ENCODE measurements at places on chromosomes 4 and X. TPM values are rescaled to one million over a fixed set of nuclear protein-coding genes. Genes with fewer than 3 reads are reported as not detected.

- no peaks in the 10 kb centered on the region for H3K4me1 ChIP-seq
- no peak for DNase-seq
- H3K4me3 ChIP-seq, result no peak overlapping the region
- no peak overlapping the region for H3K27ac ChIP-seq
Measured at GRCh38 chrX:153206425-153207046, 27.5 kb downstream of the MAGEA1 start.

DNA sequence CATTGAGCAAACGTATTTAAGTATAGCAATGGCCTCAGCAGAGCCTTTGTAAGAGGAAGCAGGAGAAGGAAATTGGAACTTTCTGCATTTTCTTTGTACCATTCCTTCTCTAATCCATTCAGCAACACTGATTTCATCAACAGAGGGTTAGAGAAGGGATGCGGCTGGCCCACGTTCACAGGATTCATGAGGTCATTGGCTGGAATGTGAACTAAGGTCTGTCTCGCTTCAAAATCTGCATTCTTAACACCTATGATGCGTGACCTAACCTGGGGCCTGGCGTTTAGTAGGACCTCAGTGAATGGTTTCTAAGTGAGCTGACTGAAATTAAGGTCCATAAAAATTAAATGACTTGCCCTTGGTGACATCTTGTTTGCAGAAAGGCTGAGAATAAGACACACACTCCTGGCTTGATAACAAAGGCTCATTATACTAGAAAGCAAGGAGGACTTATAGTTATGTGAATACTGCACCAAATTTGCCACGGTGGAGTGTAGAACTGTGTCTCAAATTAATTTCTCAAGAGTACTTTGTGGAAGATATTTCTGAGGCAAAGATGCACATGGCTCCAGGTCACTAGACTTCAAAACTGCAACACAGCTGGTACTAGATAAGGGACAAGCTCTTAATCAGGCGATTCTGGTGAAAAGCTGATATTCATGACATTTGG, 25.4 kb downstream of the FGFBP1 start:
- no peaks in the 10 kb centered on the region for H3K36me3 ChIP-seq
- H3K27ac ChIP-seq, result peak overlapping the region; percentile 46
- DNase-seq, result no peak
- H3K4me3 ChIP-seq, result no peak overlapping the region

Gene TAF7L
- not detected for total RNA-seq

- no peaks in the 10 kb centered on the region for H3K36me3 ChIP-seq
- H3K27ac ChIP-seq, result no peak overlapping the region
- peaks cover 98% of the 10 kb centered on the region for H3K27me3 ChIP-seq
Measured at GRCh38 chr4:41750121-41750625, 1.6 kb upstream of the PHOX2B start.

DNA sequence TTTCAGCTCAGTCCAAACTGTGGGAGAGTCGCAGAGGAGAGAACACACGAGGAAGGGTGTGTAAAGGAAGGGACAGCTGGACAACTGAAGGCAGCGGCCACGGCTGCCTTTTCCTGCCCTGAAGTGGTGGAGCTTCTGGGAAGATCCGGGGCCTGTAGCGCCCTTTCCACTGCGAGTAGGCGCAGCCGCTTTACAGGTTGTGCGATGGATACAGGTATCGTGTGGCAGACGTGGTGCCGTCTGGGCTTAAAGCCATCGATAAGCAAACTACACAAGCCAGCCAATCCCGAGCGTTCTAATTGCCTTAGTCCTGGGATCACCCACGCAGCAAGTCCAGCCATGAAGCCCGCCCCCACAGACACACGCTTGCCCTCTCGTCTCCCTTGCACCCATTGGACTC, 15.4 kb downstream of the NKX6-1 start:
- DNase-seq, result no peak
- no peak overlapping the region for H3K27ac ChIP-seq
- H3K36me3 ChIP-seq, result no peaks in the 10 kb centered on the region
- peaks cover 7% of the 10 kb centered on the region for H3K4me1 ChIP-seq
- H3K4me3 ChIP-seq, result no peak overlapping the region

DNA sequence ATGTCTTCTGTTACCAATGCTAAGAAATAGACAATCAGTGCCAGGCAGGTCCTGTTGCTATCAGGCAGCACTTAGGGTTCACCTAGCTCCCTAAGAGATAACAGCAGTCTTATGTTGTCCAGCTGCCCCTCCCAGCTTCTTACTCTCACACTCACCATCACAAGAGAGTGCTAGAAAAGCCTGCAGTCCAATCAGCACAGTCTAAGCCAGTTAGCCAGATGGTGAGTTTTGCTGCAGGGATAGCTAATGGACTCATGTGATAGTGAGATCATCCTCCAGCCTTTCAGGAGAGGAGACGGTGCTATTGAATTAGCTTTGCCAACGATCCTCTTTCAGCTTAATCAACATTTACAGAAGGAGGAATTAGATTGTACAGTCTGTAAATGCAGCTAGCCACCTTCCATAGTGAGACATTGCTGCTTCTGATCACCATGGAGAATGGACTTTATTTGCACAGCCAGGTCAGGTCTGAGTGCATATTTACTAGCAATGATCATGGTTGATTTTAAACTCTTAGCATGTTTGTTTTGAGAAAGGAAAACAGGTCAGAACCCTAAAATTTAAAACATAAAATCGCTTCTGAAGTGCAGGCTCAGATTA, 438.3 kb downstream of the CENPC start:
- no peaks in the 10 kb centered on the region for H3K36me3 ChIP-seq
- no peaks in the 10 kb centered on the region for H3K4me1 ChIP-seq
- peak; percentile 41 for DNase-seq
- no peaks in the 10 kb centered on the region for H3K27me3 ChIP-seq
- H3K4me3 ChIP-seq, result no peak overlapping the region
- peak overlapping the region; percentile 29 for H3K27ac ChIP-seq

Gene SMIM10L2A
- 7.0 TPM for total RNA-seq

- no peaks in the 10 kb centered on the region for H3K36me3 ChIP-seq
- H3K27me3 ChIP-seq, result no peaks in the 10 kb centered on the region
- no peak overlapping the region for H3K27ac ChIP-seq
- DNase-seq, result no peak
Measured at GRCh38 chr4:39357002-39357401, 9.2 kb downstream of the RFC1 start.

Gene SERPINA7
- 43.1 TPM for total RNA-seq

Gene ZNF732
- total RNA-seq, result not detected

Gene SMIM43
- 0.08 TPM for total RNA-seq

DNA sequence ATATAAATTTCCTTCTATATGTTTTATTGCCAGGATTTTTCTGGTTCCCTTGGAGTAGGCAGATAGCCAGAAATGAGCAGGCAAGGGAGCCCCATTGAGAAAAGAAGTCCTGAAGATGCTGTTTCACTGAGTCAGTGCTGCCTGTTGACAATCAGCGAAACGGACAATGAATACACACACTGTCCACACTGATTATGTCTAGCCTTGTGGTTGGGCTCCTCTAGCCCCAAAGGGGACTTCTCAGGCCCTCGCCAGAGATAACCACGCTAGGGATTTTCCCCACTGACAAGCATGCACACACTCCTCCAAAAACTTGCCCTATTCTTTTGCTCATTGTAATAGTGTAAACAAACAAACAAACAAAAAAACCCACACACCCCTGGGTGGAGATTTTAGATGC, 369.3 kb downstream of the DMD start:
- no peaks in the 10 kb centered on the region for H3K27me3 ChIP-seq
- no peak overlapping the region for H3K4me3 ChIP-seq
- H3K27ac ChIP-seq, result no peak overlapping the region
- no peak for DNase-seq

Gene NALF2
- total RNA-seq, result 0.16 TPM

- no peaks in the 10 kb centered on the region for H3K36me3 ChIP-seq
- no peaks in the 10 kb centered on the region for H3K4me1 ChIP-seq
- H3K27ac ChIP-seq, result no peak overlapping the region
- H3K27me3 ChIP-seq, result no peaks in the 10 kb centered on the region
Measured at GRCh38 chr4:77992581-77992980, 64.5 kb upstream of the FRAS1 start.

DNA sequence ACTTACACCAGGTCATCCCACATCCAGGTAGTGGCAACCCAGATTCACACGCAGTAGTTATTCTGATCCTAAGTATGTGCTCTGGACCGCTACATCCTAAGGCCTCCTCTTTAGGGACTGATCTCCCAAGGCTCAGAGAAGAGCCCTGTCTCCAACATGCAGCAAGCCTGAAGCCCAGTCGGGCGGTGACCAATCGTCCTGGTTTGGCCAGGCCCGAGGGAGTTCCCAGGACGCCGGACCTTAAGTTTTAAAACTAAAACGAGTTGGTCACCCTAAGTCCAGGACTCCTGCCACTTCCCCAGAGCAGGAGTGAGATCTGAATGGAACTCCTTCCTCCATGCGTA, 385 bp downstream of the LYAR start:
- peaks cover 15% of the 10 kb centered on the region for H3K4me1 ChIP-seq
- peak overlapping the region; percentile 48 for H3K4me3 ChIP-seq
- H3K27me3 ChIP-seq, result no peaks in the 10 kb centered on the region
- DNase-seq, result no peak

DNA sequence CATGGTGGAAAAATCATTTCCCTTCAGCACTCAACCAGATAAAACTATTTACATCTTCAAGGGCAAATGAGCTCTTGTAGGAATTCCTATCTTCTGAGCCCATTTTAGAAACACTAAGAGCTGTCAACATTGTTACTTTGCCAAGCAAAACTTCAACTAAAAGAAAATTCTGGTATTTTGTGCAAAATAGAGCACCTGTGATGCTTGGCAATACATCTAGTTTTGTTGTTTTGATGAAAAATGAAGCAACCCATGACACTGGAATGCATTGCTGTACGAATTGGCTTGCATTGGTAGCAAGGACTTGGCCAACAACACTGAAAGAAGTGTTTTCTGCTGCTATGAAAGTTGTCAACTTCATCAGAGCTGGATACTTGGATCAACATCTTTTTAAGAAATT, 194.4 kb downstream of the COX18 start:
- H3K4me1 ChIP-seq, result no peaks in the 10 kb centered on the region
- no peaks in the 10 kb centered on the region for H3K27me3 ChIP-seq
- no peak overlapping the region for H3K27ac ChIP-seq

DNA sequence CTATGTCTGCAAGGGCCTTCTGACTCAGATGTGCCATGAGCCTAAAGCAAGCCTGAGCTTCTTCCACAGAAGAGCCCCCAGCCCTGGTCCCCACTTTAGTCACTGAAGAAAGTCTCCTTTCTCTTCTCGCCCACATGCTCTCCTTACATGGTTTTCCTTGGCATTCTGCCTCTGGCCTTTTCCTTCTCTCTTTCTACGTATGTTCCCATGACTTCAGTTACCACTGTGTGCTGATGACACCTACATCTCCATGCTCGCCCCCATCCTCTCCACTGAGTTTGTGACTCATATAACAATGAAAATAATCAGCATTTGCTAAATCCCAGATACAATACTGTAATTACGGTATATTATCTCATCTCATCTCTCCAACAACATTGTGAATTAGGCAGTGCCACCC, 149.3 kb downstream of the AMMECR1 start:
- H3K36me3 ChIP-seq, result no peaks in the 10 kb centered on the region
- no peak overlapping the region for H3K27ac ChIP-seq
- no peak overlapping the region for H3K4me3 ChIP-seq
- H3K4me1 ChIP-seq, result no peaks in the 10 kb centered on the region
- H3K27me3 ChIP-seq, result no peaks in the 10 kb centered on the region
- no peak for DNase-seq

Gene ADRA2C
- 4.9 TPM for total RNA-seq

- no peak overlapping the region for H3K27ac ChIP-seq
- no peak for DNase-seq
- H3K4me3 ChIP-seq, result no peak overlapping the region
- no peaks in the 10 kb centered on the region for H3K4me1 ChIP-seq
Measured at GRCh38 chr4:100366213-100366612, 151.6 kb downstream of the EMCN start.

Gene BTC
- 1.7 TPM for total RNA-seq

DNA sequence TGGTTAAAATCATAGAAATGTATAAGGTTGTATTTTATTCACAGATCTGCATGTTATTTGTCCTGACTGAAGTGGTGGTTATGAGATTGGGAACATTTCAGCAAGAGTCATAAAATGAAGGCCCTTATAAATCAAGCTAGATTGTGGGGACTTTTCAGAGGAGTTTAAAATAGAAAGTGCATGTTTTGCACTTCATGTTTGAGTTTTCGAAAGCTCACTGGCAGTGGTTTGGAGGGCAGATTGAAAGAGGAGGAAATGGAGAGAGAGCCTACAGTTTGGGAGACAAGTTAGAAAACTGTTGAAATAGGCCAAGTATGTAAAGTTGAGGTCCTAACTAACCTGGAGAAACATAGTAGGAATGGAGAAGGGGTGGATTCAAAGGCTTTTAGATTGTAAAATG, 124.9 kb downstream of the KDM6A start:
- no peak overlapping the region for H3K27ac ChIP-seq
- no peaks in the 10 kb centered on the region for H3K4me1 ChIP-seq
- no peak overlapping the region for H3K4me3 ChIP-seq
- H3K36me3 ChIP-seq, result no peaks in the 10 kb centered on the region

DNA sequence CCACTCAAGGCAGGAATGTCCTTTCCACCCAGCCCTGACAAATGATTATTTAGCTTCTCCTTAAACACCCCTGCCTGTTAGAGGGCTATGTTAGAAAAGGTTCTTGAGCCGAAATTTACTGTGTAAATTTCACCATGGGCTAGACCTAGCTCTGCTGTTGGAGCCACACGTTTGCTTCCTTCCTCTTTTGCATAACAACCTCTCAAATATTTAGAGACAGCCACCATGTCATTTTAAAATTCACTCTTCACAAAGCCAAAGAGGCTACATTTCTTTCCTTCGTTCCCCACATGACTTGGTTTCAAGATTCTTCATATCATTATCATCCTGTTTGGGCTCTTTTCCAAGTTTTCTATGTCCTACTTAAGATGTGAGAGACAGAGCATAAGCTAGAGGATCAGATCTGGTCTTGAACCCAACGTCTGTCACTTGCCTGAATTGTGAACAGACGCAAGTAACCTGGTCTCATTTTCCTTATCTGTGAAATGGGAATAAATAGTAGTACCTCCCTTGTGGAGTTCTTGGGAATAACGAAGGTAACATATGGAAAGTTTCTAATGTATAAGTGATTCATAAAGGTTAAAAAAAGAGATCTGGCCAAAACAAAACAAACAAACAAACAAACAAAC, 6.7 kb downstream of the DOCK11 start:
- no peak for DNase-seq
- H3K27ac ChIP-seq, result no peak overlapping the region
- no peak overlapping the region for H3K4me3 ChIP-seq
- H3K4me1 ChIP-seq, result no peaks in the 10 kb centered on the region

Gene SPCS3
- 148 TPM for total RNA-seq

DNA sequence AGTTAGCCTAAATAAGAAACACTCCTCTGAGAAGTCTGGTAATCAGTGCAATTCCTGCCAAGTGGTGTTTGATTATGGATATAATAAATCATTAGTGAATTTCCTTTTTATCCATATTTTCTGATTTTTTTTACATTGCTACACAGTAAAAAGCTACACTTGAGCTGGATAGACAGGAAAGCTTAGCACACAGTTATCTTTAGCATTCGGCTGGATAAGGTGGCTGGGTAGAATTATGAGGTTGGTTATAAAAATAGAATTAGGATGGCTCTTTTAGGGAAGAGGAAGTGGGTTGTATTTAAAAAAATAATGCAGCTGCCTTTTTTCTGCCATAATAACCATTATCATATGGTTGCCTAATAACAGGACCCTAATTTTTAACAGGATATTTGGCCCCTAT, 460.6 kb downstream of the NAF1 start:
- no peak overlapping the region for H3K27ac ChIP-seq
- no peak for DNase-seq
- H3K36me3 ChIP-seq, result no peaks in the 10 kb centered on the region
- no peaks in the 10 kb centered on the region for H3K4me1 ChIP-seq

GRCh38 chr4:24988776-24989175, 42.0 kb downstream of the LGI2 start:
- peak; percentile 26 for DNase-seq
- H3K27ac ChIP-seq, result no peak overlapping the region
- H3K4me3 ChIP-seq, result no peak overlapping the region
- H3K4me1 ChIP-seq, result no peaks in the 10 kb centered on the region
- no peaks in the 10 kb centered on the region for H3K36me3 ChIP-seq
